ENCODE measurements at places on chromosomes 6 and 20.

- no peak for DNase-seq
Observed at GRCh38 chr6:146408583-146408982, 135.1 kb upstream of the RAB32 start.

DNA sequence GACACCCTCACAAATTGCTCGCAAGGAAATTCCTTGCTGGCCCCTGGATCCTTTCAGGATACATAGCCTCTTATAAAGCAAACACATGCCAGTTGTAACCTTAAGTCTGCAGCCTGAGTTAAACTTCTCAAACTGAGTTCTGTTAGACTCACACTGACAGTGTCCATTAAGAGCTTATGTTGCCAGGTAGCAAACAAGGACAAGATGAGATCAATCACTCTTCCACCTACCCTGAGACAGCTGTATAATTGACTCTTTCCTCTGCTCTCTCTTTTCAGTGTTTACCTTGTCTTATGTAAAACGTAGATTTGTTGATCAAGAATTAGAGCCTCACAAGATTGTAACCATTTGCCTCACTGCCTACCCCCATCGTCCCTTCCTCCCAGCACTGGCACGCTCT lies 359.8 kb downstream of the EPM2A start:
- no peak for DNase-seq

- DNase-seq: no peak
Observed at GRCh38 chr6:131950767-131951575, at the start of gene CCN2. CCN2 (minus strand) TSS chr6:131951372; CDS start chr6:131951172, 200 bp downstream.

DNA sequence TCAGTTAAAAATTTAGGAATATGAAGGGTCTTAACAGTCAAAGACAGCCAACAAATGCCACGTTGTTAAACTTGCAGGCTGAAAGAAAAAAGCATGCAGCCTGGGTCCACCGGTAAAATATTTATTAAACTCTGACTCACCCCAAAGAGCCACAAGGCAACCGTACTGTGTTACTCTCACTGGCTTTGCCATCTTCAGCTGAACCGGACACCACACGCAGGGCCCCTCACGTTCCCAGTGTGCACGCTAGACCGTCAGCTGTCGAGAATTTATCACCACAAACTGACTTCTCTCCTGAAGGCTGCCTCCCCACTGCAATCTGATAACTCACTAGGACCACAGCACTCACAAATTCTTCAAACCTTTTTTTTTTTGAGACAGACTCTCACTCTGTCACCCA lies 30.7 kb downstream of the HUS1B start:
- DNase-seq: no peak

DNA sequence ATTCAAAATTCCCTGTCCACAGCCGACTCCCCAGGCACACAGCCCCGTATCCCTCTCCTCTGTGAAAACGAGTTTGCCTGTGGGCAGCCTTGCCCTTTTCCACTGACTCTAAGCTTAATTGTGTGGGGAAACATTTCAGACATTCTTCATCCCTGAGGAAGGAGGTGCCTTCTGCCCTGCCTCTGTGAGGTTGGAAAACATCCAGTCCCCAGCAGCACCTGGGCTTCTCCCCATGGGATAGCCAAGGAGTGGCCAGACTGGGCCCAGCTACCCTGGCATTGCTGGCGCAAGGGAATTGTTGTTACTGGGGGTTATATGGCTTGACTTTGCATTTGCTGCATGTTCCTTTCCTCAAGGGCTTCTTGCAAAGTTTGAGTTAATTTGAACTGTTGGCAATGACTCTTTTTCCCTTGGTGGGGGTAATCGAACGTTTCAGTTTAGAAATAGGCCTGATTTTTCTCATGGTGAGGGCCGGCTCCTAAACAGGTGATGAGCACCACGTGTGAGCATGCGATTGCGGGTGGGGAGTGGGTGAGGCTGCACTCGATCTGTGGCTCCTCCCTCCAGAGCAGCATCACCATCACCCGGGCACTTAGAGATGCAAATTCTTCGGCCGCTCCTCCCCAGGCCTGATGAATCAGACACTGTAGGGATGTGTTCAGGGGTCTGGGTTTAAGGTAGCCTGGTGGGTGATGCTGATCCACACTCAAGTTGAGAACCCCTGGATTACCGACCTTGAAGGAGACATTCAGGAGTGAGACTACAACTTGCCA lies 29.9 kb downstream of the GABRR2 start:
- DNase-seq: no peak

- DNase-seq: peak; percentile 14
Observed at GRCh38 chr6:44002593-44003344, 124.5 kb downstream of the MRPL14 start.

- no peak for DNase-seq
Observed at GRCh38 chr6:68094070-68094469, 541.0 kb upstream of the ADGRB3 start.

GRCh38 chr20:22904905-22905304 lies 130.2 kb upstream of the SSTR4 start:
- no peak for DNase-seq

GRCh38 chr20:24630486-24631172 lies 161.2 kb downstream of the SYNDIG1 start:
- DNase-seq: no peak

GRCh38 chr6:72238021-72238420 lies 351.7 kb downstream of the RIMS1 start:
- no peak for DNase-seq

GRCh38 chr6:106927531-106928398 lies 46.8 kb downstream of the CD24 start:
- no peak for DNase-seq

GRCh38 chr20:63980317-63980805 lies 571 bp upstream of the PRPF6 start:
- no peak for DNase-seq

GRCh38 chr6:141501616-141502015 lies 631.1 kb upstream of the GJE1 start:
- no peak for DNase-seq

DNA sequence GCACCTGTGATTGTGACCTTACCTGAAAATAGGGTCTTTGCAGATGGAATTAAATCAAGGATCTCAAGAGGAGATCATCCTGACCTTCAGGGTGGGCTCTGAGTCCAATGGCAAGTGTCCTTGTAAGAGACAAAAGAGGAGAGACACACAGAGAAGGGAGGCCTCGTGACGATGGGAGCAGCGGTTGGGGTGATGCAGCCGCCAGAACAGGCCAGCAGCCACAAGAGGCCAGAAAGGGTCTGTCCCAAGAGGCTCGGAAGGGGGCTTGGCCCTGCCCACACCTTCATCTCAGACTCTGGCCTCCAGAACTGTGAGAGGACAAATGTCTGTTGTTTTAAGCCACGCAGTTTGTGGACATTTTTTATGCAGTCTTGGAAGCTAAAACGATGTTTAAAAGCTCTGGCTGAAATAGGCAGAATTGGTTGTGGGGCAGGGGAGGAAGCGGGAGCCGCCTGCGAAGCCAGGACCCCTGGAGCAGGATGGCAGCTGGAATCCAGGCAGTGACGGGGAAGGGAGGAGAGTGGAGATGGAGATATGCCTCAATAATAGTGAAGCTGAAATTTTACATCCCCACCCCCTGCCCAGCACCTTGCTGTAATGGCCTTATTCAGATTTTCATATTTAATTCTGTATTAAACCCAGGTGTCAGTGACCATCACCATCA lies 216.4 kb downstream of the ANKRD60 start:
- DNase-seq: no peak

DNA sequence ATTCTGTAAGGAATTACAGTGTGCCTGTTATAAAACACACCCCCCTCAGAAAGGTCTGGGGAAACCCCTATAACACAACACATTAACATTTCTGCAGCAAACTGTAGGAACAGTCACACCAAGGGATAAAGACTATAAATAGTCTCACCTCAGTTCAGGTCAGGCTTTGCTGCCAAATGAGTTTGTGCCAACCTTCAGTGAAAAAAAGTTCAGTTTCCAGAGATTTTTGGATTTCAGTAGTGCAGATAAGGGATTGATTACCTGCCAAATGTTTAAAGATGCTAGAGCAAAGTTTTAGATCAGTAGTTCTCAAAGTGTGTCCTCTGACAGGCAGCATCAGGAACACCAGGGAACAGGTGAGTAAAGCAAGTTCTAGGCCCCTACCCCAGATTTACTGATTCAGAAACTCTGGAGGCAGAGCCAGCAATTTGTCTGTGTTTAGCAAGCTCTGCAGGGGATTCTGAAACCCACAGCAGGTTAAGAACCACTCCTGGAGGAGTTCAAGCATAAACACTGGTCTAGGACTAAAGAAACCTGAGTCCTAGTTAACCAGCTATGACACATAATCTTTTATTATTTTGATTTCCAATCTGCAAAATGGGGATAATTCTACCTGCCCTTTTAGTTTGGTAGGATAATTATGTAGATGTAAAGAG lies 111.0 kb downstream of the RCAN2 start:
- DNase-seq: no peak

DNA sequence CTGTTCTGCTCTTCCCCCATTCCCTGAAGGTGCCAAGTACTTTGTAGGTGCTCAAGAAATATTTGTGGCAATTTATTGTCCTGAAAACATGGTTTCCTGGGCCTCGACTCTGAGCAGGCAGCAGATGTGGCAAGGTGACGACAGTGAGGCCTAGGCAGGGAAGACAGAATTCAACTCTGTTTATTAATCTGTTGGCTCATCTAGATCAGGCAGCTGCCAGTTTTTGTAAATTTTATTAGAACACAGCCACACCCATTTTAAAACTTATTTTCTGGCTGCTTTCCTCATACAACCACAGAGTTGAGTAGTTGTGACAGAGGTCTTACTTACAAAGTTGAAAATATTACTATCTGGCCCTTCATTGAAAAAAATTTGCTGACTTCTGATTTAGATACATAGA lies 24.5 kb downstream of the MAPK14 start:
- no peak for DNase-seq

GRCh38 chr20:10560686-10561085 lies 113.1 kb downstream of the JAG1 start:
- DNase-seq: no peak

DNA sequence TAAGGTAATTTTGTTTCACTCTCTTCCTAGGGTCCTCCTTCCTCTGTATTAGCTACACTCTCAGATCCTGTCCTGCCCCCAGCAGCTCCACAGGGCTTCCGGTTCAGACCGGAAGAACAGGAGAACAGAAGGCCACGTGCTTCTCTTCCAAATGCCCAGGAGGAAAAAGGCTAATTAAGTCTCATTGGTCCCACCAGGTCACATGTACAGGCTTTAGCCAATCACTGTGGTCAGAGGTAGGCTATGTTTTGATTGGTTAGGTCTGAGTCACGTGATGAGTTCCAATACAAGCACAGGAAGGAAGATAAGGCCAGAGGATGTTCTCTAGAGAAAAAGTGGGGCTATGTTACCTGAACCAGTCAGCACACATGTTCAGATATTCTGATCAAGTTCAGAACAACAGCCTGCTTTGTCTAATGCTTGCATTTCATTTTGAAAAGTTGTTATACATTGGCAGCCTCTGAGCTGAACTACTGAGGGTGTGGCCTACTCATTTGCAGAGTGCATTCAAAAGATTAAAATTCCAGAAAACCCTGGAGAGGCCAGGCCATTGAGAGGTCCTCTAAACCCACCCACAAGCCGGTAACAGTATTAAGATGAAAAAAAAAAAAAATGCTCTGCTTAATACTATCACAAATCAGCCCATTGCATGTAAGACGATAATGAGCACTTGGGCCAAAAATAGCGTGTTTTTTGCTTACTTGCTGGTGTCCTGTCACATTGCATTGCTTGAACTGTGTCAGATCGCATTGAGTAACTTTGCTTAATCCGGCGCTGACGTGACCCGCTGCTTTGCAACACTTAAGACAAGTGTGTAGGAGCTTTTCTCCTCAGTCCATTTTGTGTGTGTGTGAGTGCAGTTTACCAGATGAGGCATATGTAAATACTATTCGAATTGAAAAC lies 170.3 kb downstream of the TSHZ2 start:
- no peak for DNase-seq

DNA sequence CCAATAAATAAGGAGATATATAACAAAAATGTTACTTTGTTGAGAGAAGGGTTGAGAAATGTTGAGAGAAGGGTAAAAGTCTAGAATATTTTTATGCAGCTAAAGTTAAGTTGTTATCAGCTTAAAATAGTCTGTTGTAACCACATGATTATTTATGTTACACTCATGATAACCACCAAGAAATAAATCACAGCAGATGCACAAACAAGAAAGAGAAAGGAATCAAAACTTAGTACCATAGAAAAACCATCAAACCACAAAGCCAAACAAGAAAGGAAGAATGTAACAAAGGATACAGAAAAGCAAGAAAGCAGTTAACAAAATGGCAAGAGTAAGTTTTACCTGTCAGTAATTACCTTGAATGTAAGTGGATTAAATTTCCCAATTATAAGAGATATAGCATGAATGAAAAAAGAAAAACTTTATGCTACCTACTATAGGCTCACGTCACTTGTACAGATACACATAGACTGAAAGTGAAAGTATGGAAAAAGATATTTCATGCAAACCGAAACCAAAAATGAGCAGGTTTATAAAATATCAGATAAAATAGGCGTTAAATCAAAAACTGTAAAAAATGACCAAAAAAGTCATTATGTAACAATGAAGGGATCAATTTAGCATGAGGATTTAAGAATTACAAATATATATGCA lies 93.6 kb downstream of the STXBP5 start:
- DNase-seq: no peak

DNA sequence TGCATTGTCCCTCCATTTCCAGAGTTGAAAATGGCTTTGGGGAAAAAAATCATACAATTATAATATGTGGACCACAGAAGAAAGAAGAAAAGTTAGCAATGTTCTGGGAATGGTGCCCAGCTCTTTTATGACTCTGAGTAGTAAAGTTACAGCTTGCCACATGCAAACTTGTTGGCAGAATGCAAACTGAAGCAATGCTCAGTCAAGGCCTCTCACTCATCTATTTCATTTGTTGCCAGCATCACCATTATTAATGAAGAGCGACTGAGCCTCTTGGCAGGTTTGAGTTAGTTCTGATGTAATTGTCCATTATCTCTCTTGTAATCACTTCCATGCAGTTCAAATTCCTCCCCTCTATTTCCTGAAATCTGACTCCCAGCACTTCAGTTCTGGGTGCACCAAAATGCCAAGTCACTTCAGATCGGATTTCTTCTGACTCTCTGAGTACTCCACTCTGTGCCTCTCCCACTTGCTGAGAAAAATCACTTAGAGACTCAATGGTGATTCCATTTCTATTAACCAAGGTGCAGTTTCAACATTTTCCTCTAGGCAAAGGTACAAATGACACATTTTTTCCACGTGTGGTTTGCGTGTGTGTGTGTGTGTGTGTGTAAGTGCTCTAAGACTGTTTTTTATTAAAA lies 154.4 kb upstream of the STMND1 start:
- no peak for DNase-seq

DNA sequence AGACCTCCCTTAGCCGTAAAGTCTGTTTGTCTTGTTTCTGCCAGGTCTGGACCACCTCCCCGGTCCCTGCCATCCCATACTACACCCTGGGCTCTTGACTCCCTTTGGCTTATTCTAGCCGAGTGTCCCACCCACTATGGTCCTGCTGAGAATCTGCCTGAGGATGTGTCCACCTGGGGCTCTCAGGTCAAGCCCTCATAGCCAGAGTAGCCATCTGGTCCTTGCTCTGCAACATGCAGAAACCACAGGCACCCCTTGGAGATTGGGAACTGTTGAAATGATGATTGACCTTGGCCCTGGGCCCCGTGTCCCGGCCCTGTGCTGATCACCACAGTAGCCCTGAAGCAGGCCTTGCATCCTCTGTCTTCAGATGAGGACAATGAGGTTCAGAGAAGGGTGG lies 44.0 kb downstream of the VSTM2L start:
- DNase-seq: no peak

GRCh38 chr6:109187399-109188114 lies 92.2 kb downstream of the CEP57L1 start:
- DNase-seq: peak; percentile 39

GRCh38 chr6:8939615-8940014 lies 504.3 kb upstream of the SLC35B3 start:
- DNase-seq: no peak

GRCh38 chr20:48822879-48823385 lies 4.9 kb downstream of the PREX1 start:
- DNase-seq: no peak

Data from stimulated activated CD4-positive, alpha-beta T cell treated with anti-CD3 and anti-CD28 coated beads, Interleukin-15, amount 100 ng/mL, for 1 hour (primary cell).